ENCODE measurements at places on chromosomes 12 and 14. TPM values are rescaled to one million over a fixed set of nuclear protein-coding genes. Genes with fewer than 3 reads are reported as not detected.

The LMNTD1 gene
- not detected for total RNA-seq

The SYNDIG1L gene
- total RNA-seq = not detected

The SLCO1B1 gene
- total RNA-seq = 0.26 TPM

The SIX6 gene
- not detected for total RNA-seq

The CLEC9A gene
- total RNA-seq = not detected

The GLS2 gene
- total RNA-seq = 0.27 TPM

The RNU6-7 gene
- not detected for total RNA-seq

The HOXC6 gene
- 3.5 TPM for total RNA-seq

The TTC8 gene
- 39.5 TPM for total RNA-seq

The SERPINA1 gene
- 0.72 TPM for total RNA-seq

The EDDM3A gene
- not detected for total RNA-seq

The RTN1 gene
- not detected for total RNA-seq

The ATXN7L3B gene
- 18.3 TPM for total RNA-seq

The CLEC4C gene
- not detected for total RNA-seq

The DCN gene
- total RNA-seq = not detected

The HOXC4 gene
- 3.5 TPM for total RNA-seq

The KRT77 gene
- total RNA-seq = not detected

The ALG10 gene
- 3.1 TPM for total RNA-seq

The HCAR2 gene
- total RNA-seq = not detected

The SLCO1C1 gene
- not detected for total RNA-seq

The TAS2R8 gene
- total RNA-seq = not detected

The POU6F1 gene
- 2.4 TPM for total RNA-seq

The ZNF891 gene
- 0.24 TPM for total RNA-seq

The HVCN1 gene
- total RNA-seq = 0.65 TPM

The MSRB3 gene
- 21.4 TPM for total RNA-seq

The PGF gene
- 2.5 TPM for total RNA-seq

The KCNJ8 gene
- total RNA-seq = 0.18 TPM

The OASL gene
- total RNA-seq = 4.1 TPM

The C12orf54 gene
- not detected for total RNA-seq

The KRT8 gene
- total RNA-seq = 4,320 TPM

The RBMS2 gene
- 16.3 TPM for total RNA-seq

The MSI1 gene
- total RNA-seq = 0.50 TPM

The KCNC2 gene
- total RNA-seq = not detected

The POTEM gene
- total RNA-seq = not detected

The AHNAK2 gene
- total RNA-seq = 200 TPM

The LRP1-AS gene
- not detected for total RNA-seq

The POMT2 gene
- total RNA-seq = 30.3 TPM

The SOX5 gene
- not detected for total RNA-seq

The SRP54 gene
- total RNA-seq = 50.8 TPM

The ERP27 gene
- not detected for total RNA-seq

The CIDEB gene
- total RNA-seq = 0.12 TPM

The VASH1 gene
- total RNA-seq = 3.6 TPM

The RASSF3 gene
- total RNA-seq = 24.2 TPM

The NANOG gene
- not detected for total RNA-seq
